Stimulated activated CD4-positive, alpha-beta T cell treated with anti-CD3 and anti-CD28 coated beads, Interleukin-4, amount 100 ng/mL, for 48 hours (primary cell): ENCODE measurements at places on chromosomes 2 and 18.

DNA sequence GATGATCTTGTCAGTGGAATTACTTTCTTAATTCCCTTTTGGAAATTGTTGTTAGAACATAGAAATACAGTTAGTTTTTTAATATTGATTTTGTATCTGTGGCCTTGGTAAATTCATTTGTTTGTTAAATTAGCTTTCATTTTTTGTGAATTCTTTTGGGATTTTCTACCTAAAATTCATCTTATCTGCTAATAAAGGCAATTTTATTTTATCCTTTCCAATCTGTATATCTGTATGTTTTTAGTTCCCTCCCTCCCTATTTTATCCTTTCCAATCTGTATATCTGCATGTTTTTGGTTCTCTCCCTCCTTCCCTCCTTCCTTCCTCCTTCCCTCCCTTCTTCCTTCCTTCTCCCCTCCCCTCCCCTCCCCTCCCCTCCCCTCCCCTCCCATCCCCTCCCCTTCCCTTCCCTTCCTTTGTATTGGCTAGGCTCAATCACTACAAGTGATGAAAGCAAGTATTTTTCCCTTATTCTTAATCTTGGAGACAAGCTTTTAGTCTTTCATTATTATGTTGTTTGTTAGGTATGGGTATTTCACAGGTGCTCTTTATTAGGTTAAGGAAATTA lies 244.4 kb downstream of the ALK start:
- no peak for DNase-seq

GRCh38 chr2:150759106-150759505 lies 271.6 kb upstream of the RND3 start:
- DNase-seq: no peak

DNA sequence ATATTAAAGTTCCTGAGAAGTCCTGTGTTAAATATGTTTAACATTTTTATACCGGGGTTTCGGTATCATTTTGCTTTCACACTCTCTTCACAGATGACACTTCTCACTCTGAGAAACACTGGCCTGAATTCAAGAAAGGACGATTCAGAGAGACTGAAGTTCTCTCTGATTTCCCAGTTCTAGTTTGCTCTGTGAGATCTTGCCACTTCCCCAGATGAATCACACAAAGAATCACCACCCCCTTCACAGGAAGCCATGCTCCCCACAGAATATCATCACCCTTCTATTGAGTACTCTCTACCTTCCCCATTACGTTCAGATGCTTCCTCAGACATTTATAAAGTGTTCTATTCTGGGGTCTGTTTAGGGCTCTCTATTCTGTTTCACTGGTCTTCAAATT lies 16.1 kb upstream of the CD207 start:
- DNase-seq: no peak

DNA sequence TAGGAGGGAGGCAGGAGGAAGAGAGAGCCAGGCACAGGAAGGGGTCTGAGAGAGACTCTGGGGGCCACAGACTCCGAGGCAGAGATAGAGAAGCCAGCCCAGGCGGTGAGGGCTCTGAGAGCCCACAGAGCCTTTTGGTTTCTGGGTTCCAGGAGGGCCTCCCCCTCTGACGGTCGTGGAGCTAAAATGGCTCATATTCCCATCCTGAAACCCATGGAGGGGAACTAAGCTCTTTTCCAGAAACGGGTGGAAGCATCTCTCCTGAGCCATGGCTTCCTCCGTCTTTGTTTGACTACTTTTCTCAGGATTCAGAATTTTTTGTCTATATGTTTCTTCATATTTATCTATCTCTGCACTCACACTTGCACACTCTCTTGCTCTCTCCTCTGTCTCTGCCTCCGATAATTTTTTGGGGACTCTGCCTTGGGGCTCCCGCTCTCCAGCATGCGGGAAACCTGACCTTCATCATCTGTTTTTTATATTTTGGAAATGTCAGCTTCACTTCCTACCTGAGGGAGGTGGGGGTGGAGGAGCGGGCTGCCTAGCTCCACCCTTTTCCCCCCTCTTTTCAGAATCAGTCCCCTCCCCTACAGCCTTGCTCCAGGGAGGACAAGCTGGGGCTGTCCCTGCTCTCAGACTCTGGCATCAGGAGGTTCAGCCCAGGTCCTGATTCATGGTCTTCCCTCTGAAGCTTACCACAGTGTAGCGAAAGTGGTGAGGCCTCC lies 5.0 kb upstream of the PKDCC start:
- DNase-seq: no peak

- no peak for DNase-seq
Measured at GRCh38 chr2:159637240-159637639, 20.9 kb upstream of the BAZ2B start.

- DNase-seq: no peak
Measured at GRCh38 chr2:10425699-10426098, 22.4 kb downstream of the ODC1 start.

DNA sequence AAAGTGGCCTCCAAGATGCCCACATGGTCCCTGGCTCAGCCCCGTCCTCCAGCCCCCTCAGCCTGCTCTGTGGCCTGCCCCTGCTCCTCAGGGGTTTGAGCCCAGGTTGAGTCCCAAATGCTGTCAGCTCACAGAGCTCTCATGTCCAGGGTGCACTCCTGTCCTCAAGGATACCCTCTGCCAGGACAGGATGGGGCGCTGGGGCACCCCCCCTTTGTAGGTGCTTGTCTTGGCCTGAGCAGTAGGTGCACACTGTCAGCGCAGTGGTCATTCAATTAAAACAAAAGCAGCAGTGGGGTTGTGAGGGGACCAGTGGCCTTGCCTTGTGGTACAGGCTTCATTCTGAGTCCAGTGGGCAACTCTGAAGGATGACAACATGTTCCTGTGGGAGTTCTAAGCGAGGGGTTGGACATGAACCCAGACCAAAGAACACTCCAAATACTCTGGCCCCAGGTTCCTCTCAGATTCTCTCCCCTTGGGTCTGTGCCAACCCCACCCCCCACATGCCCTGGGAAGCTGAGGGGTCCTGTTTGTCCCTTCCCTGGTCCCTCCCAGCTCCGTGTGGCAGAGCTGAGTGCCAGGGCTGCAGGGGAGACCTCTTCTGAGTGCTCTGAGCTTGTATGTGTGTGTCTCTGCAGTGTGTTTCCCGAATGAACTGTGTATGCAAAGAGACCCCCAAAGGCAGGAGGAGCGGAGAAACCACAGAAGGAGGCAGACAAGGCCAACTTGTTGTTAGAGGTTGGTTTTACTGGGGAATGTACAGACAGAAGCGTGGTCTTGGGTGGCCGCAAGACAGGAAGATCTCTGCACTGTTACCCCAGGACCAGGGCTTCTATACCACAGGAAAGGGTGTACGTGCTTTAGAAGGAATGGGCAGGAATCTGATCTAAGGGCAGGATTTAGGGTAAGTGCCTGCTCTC lies 155.6 kb upstream of the HS6ST1 start:
- no peak for DNase-seq

DNA sequence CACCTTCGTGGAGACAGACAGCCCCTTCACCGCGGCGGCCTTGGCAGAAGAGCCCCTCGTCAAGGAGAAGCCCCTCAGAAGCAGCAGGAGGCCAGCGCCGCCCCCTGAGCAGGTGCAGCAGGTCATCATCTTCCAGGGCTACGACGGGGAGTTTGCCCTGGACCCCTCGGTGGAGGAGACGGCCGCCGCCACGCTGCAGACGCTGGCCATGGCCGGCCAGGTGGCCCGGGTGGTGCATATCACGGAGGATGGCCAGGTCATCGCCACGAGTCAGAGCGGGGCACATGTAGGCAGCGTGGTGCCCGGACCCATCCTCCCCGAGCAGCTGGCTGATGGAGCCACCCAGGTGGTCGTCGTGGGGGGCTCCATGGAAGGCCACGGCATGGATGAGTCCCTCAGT lies 145.7 kb downstream of the PTGR3 start:
- no peak for DNase-seq

- DNase-seq: no peak
Measured at GRCh38 chr2:21501376-21502027, 377.7 kb downstream of the TDRD15 start.
